Testis (tissue), 5 donors: ENCODE measurements at places on chromosomes 1 and 21. TPM values are rescaled to one million over a fixed set of nuclear protein-coding genes. Genes with fewer than 3 reads are reported as not detected.

DNA sequence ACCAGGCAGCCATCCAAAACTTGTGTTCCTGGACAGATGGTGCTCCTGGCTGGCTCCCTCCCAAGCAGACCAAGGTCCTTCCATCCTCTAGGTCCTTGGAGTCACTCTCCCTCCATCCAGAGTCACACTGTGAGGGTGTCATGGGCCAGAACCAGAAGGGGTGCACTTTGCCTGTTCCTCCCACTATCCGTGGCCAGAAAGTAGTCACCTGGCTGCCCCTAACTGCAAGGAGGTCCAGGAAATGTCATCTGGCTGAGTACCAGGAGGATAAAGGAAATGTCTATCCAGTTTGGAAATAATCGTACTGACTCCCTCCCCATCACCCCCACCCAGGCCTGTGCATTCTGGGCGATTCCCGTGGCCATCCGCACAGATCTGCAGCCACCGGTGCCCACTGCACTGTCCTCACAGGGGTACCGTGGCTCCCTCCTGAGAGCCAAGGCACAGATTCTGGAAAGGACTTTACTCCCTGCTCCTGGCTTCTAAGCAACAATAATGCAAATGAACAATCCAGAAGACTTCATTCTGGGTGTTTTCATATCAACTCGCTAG is 253.2 kb downstream of the NPHP4 start:
- DNase-seq: no peak
- no peak overlapping the region for H3K4me3 ChIP-seq
- no peaks in the 10 kb centered on the region for H3K27me3 ChIP-seq
- no peaks in the 10 kb centered on the region for H3K4me1 ChIP-seq
- H3K36me3 ChIP-seq: no peaks in the 10 kb centered on the region
- no peak overlapping the region for H3K27ac ChIP-seq

The NOS1AP gene
- total RNA-seq: 4.1 TPM

GRCh38 chr1:26060832-26061574 is 6.4 kb downstream of the TRIM63 start:
- no peaks in the 10 kb centered on the region for H3K36me3 ChIP-seq
- no peaks in the 10 kb centered on the region for H3K27me3 ChIP-seq
- H3K27ac ChIP-seq: no peak overlapping the region
- H3K4me3 ChIP-seq: no peak overlapping the region
- no peak for DNase-seq

DNA sequence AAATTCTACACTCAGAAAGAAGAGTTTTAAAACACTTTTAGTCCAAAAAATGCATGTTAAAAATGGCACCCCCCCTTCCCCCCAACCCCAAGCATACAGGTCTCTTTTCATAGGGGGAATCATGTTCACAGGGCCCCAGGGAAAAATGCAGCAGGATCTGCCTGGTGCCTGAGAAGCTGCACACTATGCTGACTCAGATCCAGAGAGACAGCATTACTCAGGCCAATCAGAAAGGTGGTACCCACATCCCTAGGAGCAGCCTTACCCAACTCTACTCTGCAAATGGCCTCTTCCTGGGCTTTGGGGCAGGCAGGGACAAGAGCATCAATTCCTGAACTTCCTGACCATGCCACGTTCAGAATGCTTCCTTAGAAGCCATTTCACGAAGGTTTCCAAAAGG is 119.0 kb downstream of the HIVEP3 start:
- no peak overlapping the region for H3K27ac ChIP-seq
- DNase-seq: no peak
- H3K4me1 ChIP-seq: peaks cover 5% of the 10 kb centered on the region

- no peaks in the 10 kb centered on the region for H3K4me1 ChIP-seq
- H3K27me3 ChIP-seq: no peaks in the 10 kb centered on the region
- no peak overlapping the region for H3K27ac ChIP-seq
- no peak overlapping the region for H3K4me3 ChIP-seq
These were observed 32.9 kb downstream of the EIF4G3 start for GRCh38 chr1:21143752-21144151.
